ENCODE measurements at places on chromosomes 4 and X.

GRCh38 chr4:69843932-69844331 is 16.0 kb downstream of the SULT1E1 start:
- DNase-seq: peak; percentile 16

- DNase-seq: no peak
Observed at GRCh38 chrX:443536-444210, 57.0 kb upstream of the PPP2R3B start.

DNA sequence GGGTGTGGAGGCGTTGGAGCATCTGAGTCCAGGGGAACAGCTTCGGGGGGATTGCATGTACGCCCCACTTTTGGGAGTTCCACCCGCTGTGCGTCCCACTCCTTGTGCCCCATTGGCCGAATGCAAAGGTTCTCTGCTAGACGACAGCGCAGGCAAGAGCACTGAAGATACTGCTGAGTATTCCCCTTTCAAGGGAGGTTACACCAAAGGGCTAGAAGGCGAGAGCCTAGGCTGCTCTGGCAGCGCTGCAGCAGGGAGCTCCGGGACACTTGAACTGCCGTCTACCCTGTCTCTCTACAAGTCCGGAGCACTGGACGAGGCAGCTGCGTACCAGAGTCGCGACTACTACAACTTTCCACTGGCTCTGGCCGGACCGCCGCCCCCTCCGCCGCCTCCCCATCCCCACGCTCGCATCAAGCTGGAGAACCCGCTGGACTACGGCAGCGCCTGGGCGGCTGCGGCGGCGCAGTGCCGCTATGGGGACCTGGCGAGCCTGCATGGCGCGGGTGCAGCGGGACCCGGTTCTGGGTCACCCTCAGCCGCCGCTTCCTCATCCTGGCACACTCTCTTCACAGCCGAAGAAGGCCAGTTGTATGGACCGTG is 2.2 kb downstream of the AR start:
- no peak for DNase-seq

DNA sequence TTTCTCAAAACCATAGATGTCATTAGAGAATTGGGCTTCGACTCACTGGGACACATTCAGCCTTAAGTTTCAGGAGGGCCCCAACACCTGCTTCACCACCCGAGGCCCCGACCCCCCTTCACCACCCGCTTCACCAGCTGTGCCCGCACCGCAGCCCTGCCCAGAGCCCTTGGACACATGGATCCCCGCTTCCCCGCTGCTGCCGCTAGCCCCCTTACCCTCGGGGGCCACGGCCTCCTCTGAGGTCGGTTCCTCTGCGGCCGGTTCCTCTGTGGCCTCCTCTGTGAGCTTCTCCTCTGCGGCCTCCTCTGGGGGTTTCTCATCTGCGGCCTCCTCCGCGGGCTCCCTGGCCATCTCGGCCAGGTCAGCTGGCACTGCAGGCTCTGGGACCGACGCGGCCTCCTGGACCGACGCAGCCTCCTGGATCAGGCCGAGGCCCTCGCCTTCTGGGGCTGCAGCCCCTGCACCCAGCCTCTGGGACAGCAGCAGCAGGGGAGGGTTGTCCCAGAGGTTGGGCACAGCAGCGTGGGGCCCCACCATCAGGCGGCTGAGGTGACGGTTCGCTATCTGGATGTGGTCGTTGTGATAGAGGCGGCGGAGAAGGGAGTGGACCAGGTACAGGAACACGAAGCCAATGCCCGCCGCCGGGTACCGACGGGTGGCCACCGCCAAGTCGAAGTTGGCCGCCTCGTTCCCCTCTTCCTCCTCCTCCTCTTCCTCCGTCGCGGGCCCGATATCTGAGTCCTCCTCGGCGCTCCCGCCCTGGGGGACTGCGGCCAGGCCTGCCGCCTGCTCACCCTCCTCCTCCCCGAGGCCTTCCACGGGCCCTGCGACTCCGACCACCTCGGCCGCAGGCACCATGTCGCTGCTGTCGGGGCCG is 748 bp downstream of the CT47B1 start:
- DNase-seq: no peak

- DNase-seq: no peak
Observed at GRCh38 chr4:172601195-172601594, 567.4 kb upstream of the GALNT7 start.

DNA sequence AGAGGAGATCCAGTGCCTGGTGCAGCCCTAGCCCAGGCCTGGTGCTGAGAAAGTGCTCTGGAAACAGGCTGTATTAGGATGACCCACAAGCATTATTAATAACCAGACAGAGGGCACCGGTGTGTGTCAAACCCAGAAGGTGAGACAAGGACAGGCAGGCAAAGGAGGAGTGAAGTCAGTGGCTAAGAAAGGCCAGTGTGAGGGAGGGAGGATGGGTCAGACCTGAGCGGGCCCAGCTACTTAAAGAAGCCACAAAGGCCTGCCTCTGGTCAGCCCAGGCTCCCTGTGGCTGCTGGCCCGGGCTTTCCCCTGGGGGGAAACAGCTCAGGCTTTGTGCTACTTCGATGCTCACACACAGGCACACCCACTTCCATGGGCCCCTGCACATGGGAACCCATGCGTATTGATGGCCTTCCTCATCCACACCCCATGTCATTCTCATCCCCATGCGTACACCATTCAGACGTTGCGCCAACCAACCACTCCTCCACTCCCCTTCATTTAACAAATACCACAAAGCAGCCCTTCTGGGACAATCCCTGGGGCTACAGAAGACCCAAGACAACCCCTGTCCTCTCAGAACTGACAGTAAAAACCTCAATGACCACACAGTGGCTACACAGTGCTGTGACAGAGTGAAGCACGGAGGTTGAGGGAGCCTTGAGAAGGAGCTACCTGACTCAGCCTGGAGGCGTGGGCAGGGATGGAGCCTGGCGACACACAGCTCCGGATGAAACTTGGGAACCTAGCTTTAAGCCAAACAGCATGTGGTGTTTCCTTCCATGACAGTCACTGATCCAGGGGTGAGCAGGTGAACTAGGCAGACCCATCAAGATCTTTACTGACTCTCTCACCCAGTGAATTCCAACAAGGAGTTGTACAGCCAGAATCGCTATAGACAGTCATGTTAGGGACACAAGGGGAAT is 24.9 kb upstream of the MTM1 start:
- no peak for DNase-seq

GRCh38 chrX:139647597-139647996 is 60.4 kb downstream of the MCF2 start:
- DNase-seq: peak; percentile 24

- no peak for DNase-seq
Observed at GRCh38 chr4:83316459-83317165, 18.0 kb downstream of the HPSE start.
